ENCODE measurements at places on chromosomes 2 and 18.

DNA sequence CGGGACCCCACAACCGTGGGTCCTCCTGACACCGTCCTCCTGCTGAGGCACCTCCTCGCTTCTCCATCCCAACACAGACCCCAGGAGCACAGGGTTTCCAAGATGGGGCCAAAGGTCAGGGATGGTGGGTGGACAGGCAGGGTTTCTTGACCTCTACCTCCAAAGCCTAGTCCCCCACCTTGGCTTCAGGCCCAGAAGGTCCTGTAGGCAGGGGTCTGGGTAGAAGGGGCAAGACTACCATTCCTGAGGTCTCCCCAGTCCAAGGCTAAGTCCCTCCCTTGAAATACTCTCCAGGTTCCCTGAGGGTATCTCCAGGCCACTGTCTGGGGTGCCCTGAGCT lies 7.1 kb downstream of the CYP26B1 start:
- no peak for DNase-seq

DNA sequence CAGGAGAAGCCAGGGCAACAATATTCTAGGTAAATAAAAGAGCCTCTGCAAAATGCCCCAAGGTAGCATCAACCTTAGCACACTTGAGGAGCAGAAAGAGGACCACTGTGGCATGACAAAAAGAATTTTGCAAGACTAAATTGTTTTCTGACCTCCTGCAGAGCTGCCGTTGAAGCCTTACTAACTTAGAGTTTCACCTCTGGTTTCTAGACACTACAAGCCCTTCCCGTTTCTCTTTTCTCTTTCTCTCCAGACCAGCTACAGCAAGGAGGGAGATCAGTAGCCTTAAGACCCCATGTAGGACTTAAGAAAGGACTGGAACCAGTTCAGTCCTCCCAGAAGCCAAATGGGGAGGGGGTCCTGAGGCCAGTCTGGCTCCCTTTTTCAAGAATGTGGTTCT lies 73.3 kb upstream of the SP3 start:
- no peak for DNase-seq

GRCh38 chr18:30632071-30632698 lies 410.4 kb downstream of the DSC3 start:
- DNase-seq = no peak

DNA sequence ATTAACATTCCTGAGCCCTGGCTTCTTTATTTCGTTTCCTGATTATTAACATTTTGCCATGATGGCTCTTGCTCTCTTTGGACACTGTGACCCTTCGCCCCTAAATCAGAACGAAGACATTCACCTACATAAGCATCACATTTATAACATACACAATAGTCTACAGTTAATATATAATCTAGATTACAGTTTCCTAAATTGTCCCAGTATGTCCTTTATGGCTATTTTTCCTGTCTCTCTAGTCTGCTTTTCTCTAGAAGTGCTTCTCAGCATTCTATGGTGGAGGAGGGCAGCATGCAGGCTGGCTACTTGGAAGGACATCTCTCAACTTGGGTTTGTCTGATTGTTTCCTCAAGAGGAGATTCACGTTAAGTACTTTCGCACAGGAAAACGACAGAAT lies 49.9 kb downstream of the FAM210A start:
- DNase-seq = no peak

DNA sequence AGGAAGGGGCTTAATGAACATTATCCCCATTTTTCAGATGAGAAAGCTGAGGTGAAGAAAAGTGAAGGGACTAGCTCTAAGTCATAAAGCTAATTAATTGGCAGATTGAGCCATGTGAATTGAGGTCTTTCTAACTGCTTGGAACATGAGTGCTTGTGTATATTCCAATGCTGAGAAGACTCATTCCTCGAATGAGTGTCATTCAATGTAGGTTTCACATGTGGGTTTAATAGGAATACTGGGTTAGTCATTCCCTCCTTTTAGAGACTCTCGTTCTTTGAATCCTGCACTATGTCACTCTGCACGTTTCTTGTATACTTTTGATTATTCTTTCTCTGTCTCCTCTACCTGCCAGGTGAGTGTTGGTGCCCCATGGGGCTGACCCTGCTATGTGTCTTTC lies 218.2 kb downstream of the HRH4 start:
- no peak for DNase-seq

GRCh38 chr2:67752199-67752598 lies 310.6 kb downstream of the C1D start:
- DNase-seq = no peak

GRCh38 chr2:142642650-142643049 lies 234.8 kb upstream of the KYNU start:
- DNase-seq = no peak

DNA sequence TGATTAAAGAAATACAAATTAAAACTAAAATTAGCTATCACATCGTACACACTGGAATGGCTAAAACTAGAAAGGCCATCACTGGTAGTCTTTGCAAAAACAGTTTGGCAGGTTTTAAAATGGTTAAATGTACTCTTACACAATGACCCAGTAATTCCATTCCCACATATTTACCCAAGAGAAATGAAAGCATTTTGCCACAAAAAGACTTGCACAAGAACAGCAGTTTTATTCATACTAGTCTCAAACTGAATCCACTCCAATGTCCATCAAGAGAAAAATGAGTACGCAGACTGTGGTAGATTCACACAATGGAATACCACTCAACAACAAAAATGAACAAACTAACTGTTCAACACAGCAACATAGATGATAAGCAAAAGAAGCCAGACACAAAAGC lies 29.1 kb downstream of the SP140L start:
- no peak for DNase-seq

GRCh38 chr2:10848541-10848940 lies 36.0 kb upstream of the PDIA6 start:
- no peak for DNase-seq

- no peak for DNase-seq
Observed at GRCh38 chr2:237195396-237196120, 109.9 kb downstream of the COPS8 start.

DNA sequence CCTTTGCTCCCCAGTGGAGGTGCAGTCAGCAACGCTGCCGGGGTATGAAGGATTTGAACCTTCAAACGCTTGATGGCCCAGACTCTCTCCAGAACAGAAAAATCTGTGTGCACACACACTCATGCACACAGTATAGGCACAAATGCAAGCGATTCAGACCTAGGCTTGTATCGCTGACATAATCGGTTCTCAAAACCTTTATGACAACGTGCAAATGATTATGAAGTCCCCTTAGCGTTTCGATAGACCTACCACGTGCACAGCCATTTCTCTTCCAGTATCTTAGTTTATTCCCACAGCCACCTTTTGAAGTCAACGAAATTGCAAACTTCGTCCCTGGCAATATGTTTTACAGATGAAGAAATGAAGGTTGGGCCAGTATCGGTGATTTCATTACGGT lies 138.9 kb upstream of the MYCN start:
- no peak for DNase-seq

DNA sequence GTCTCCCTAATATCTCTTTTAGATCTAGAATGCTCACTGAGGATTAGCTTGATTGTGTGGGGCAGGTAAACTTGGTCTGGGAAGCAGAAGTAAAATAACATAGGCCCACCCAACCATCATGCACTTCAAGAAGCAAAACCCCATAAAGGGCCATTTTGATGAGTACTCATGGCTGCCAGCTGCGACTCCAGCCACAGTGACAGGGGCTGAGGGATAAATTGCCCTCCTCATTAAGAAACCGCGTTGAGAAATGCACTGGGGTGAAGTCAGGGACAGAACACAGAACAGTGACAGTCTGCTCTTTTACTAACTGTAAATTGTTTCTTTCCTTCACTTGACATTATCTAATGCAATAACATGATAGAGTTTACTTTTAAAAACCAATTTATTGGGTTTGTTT lies 60.2 kb downstream of the RND3 start:
- DNase-seq = no peak

- DNase-seq = no peak
Observed at GRCh38 chr18:68494802-68495581, 219.9 kb downstream of the TMX3 start.

DNA sequence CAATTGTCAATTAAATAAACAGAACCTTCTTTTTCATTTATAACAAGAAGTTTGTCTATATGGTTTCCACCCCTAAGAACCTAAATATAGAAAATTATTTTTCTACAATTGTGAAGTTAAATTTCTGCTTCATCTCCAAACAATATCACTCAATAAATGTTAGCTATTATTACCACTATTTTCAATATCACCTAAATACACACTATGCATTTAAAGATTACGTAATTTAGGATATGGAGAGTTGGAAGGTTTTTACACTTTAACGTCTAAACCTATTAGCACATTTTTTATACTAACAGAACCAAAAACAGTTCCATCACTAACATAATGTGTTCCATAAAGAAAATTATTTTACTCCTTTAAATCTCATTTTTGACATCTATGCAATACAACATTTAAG lies 48.0 kb downstream of the ROCK2 start:
- DNase-seq = no peak

GRCh38 chr2:70461414-70461813 lies 92.2 kb downstream of the TGFA start:
- DNase-seq = peak; percentile 26

GRCh38 chr2:41446266-41446665 lies 601.6 kb upstream of the PKDCC start:
- DNase-seq = no peak

DNA sequence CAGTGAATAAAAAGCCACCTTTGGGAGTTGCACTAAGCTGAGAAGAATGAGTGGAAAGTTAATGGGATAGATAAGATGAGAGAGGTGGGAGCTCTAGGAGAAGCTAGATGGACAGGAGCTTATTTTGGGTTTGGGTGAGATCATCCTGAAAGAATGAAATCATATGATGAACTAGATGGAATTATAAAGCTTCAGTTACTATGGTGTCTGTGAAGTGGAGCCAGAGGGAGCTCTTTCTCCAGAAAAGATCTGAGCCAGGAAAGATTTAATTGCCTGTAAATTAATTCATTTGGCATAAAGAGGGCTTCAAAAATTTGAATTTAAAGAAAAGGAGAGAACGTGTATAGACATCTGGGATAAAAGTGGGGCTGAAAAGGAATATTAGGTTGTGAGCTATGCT lies 10.3 kb downstream of the DNAH6 start:
- no peak for DNase-seq

DNA sequence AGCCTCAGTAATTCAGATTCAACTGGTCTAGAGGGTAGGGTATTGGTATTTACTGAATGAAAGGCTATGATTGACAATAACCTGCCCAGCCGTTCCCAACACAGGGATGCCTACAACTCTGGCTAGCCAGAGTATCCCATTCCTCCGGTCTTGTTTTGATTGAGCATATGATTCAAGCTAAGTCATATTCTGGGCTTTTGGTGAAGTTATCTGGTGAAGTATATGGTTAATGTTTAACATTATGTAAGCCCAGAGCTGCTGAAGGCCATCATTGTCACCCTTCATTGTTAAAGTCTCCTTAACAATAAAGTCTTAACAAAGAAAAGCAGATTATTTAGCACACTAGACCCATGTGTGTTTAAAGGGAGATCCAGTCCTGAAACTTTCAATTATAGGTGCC lies 152.6 kb downstream of the EXOC6B start:
- DNase-seq = no peak

- no peak for DNase-seq
Observed at GRCh38 chr2:215396595-215397313, 39.1 kb downstream of the FN1 start.

DNA sequence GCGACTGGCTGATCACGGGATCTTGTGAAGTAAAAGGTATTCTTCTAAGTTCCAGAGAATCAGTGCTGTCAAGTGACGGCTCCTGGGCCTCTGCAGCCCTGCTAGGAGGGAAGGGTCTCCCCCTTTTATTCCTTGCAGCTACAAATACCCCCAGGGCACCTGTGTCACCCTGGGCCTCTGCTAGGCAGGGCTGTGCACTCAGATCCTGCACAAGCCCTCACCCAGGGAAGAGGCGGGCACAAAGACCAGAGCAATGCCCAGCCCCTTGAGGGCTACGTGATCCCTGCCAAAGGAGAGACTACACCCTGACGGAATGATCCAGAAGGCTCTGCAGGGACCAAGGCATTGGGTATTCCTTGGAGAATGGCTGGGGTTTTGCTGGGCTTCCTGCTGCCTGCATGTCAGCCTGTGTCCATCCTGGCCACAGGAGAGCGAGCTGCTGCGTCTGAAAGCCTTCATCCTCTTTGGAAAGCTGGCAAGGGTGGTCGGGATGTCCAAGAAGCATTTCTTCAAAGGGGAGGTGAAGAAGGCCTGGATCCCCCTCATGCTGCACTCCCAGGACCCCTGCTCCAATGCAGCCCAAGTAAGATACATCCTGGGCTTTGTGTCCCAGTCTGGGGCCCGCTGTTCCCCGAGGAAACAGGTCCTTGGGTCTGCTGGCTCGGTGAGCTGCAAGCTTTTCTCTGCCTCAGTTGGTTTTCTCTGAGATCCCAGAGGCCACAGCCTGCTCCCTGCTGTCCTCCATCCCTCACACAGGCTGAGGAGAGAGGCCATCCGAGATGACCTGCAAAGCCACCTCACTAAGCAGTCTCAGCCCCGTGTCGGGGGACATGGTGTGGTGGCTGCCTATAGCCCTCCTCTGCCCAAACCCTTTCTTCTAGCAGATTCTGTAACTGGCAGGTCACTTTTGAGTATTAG lies 24.9 kb downstream of the HJURP start:
- no peak for DNase-seq

DNA sequence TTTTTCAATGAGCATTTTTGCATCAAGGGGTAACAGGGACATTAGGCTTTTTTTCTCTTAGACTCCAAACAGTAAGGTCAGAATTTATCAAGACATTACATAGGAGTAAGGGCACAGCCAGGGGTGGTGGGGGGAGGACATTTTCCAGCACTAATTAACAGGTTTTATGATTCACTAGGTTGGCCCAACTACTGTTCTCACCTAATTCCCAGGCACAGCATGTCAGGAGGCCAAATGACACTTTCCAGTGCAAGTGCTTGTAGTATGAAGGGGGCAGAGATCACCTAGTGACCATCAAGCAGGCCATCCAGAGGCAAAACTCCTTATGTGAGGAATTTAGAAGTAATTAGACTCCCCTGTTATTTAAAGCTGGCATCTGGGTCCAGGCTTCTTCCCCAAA lies 3.9 kb upstream of the MBD2 start:
- DNase-seq = no peak

DNA sequence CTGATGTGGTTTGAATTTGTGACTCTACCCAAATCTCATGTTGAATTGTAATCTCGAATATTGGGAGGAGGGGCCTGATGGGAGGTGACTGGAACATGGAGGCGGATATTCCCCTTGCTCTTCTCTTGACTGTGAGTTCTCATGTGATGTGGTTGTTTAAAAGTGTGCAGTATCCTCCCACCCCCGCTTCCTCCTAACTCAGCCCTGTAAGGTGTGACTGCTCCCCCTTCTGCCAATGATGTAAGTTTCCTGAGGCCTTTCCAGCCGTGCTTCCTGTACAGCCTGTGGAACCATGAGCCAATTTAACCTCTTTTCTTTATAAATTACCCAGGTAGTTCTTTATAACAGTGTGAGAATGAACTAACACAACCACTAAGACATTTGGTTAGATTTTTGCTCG lies 458.4 kb downstream of the THSD7B start:
- no peak for DNase-seq

DNA sequence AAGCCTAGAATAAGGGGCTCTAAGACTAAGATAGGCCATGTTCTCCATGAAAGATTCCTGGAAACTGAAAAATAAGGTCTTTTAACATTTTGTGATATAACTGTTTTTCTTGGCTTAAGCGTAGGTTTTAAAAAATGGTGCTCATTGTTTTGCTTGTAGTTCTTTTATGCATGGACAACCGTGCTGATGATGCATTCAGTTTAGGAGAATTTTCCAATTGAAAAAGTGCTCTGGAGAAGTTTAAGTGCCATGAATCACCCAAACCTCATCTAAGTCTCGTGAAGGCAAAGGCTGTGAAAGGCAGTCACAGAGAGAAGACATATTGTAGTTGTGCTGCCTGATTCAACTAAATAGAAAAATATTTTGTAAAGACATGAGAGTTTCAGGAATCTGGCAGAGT lies 111.8 kb upstream of the GAREM1 start:
- no peak for DNase-seq
